ENCODE measurements at places on chromosomes 4 and X.

GRCh38 chr4:34432706-34433105, 1811.6 kb downstream of the ARAP2 start:
- no peak for DNase-seq

- no peak for DNase-seq
Observed at GRCh38 chr4:154686838-154687237, 57.0 kb upstream of the LRAT start.

- DNase-seq = no peak
Observed at GRCh38 chr4:145530662-145531061, 49.0 kb downstream of the SMAD1 start.

DNA sequence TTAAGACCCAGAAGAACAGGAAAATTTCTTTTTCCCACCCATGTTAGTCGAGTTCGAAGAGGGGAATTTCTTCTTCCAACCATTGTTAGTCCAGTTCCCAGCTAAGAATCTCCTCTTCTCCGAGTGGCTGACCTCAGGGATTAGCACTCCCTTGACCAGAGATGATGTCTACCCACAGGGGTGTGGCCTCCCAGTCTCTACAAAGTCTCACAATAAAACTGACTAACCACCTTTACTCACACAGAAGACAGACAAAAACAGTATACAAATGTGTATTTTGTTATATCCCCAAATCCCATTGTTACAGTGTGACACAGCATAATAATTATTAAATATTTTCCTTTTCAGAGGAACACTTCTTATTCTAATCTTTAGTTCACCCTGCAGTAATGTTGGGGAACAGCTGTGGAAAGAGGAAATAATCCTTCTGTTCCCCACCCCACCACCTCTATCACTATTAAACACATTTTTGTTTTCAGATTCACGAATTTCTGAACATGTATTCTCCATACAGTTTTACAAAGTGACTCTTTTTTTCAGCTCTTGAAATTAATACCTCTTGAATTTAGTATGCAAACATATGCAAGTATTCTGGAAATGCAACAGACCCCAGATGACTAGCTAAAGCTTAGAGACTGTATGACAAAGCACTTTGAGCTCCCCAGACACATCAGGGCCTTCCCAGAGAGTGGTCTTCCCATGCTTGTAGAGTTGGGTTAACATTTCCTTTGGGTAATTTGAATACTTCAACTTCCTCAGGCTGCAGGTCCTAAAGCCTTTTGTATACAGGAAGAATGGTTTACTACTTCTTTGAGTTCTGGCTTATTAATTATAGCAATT, 62.5 kb upstream of the NFKB1 start:
- DNase-seq = no peak

GRCh38 chr4:171281359-171281758, 531.8 kb upstream of the GALNTL6 start:
- DNase-seq = no peak

GRCh38 chr4:177907736-177908424, 465.6 kb upstream of the AGA start:
- DNase-seq = no peak

GRCh38 chrX:75151827-75152592, 4.1 kb downstream of the ABCB7 start:
- DNase-seq = no peak

GRCh38 chrX:107729558-107730297, 45.9 kb downstream of the TSC22D3 start:
- DNase-seq = no peak

DNA sequence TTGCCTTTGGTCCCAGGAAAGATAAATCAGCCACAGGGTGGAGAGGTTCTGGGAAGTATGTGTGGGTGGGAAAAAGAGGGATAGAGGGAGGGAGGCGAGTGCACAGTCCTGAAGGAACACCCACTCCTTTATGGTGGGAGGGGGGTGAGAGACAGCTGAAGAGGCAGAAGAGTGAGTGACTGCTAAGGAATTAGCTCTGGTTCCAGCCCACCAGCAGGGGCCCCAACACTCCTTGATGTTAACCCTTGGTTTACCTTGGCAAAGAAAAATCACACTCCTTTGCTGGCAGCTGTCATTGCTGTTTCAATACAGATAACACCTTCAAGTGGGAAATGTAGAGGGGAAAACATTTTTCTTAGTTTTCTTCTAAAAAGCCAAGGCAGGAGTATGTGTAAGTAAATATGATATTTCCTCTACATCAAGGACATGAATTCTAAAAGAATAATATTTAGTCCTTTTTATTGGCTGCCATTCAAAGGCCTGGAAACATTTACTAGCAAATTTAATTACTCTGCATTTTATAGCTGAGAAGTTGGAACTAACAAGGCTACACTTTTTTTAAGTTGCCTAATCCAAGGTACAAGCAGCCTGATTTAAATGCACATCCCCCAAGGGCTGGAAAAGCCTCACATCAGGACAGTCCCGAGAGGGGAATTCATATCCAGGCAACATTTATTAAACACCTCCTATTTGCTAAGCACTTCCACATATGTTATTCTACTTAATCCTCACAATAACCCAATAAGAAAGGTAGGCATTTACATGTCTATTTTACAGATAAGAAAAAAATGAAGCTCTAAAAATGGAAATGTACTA, 81.7 kb downstream of the HS6ST2 start:
- no peak for DNase-seq

DNA sequence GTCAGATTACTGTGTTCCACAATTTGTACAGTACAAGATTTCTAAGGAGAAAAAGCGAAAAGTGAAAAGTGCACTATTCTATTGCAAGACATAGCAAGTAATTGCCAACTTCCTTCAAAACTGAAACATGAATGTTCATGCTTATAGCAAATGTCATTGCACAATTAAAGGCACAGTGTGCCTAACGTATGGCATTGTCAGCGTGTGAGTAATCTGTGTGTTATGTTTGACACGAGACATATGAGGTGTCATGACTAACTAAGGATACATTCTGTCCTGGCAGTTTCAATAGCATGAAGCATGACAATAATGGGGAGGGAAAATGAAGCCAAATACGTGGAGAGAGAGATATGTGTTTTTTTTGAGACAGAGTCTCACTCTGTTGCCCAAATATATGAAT, 33.6 kb upstream of the TBC1D9 start:
- DNase-seq = no peak

DNA sequence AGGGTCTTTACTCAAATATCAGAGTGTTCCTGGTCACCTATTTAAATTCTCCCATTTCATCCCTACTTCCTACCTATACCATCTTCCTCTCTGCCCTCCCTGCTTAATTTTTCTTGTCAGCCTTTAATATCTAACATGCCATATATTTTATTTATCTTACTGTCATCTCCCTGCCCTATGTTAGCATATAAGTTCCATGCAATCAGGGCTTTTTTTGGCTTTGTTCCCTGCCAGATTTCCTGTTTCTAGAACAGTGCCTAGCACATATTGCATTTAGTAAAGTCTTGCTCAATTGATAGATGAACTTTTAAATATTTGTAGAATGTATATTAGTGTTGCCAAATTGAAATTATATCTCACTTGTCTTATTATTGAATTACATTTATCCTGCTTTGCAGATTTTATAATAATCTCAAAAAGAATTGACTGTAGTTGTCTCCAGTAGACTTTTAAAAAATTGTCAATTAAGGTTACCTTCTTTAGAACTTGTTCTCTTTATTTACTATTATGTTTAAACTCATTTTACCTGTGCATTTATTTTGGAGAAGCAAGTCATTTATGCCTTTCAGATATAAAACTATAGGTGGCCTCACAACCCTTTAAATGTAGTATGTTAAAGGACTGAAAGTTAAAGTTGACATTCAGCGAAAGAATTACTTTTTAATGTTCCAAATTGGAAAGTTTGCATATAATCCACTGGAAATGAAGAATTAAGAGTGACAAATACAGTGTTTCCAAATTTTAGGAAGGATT, 108.2 kb upstream of the BMPR1B start:
- no peak for DNase-seq

DNA sequence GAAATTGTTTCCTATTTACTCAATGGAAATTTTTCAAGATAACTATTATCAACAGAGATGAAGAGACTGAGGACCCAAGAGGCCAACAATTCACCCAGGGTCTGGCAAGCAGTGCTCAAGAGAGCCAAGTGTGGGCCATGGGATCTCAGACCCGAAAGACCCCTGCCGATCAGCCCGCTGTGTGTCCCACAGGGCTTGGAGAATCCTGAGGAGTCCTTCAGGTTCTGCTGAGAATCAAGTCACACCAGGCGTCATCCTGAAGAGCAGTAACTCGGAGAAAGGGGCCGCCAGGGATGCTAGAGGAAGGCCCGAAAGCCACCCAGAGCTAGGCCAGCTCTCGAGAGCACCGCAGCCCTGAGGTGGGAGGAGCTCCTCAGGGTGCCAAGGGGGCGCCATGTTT, 48.7 kb downstream of the FGFRL1 start:
- DNase-seq = no peak

DNA sequence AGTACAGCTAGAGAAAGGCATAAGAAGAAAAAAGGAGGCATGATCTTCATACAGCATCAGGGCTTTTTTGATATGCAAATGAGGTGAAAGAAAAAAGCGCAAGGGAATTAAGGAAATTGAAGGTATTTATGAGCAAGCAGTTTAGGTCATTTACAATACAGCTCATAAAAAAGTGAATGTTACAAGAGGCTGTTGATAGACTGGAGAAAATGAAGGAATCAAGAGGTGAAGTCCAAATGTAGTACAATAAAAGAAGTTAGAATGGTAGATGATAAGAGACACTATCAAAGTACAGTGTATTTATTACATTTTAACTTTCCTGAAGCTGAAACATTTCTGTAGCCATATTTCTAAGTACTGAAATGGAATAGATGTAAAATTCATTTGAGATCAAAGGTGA, 1349.5 kb downstream of the ADGRL3 start:
- DNase-seq = no peak

DNA sequence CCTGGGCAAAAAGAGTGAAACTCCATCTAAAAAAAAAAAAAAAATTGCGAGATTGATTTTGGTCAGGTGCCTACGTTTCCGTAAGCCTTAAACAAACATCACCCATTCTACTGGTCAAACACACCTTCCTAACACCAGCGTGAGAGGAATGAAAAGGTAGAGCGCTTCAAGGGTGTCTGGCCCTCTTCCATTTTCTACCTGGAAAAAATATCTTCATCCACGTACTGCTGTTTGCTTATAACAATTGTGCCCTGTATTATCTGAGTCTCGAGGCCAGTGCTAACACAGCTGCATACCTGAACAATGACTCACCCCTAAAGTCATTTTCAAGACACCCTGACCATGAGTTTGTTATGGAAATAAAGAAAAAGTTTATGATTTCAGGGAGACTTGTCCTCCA, 13.9 kb downstream of the TMSB4X start:
- no peak for DNase-seq

- no peak for DNase-seq
Observed at GRCh38 chrX:154013614-154014360, 5.9 kb downstream of the IRAK1 start.

GRCh38 chr4:113293043-113293560, 243.6 kb downstream of the ANK2 start:
- no peak for DNase-seq

DNA sequence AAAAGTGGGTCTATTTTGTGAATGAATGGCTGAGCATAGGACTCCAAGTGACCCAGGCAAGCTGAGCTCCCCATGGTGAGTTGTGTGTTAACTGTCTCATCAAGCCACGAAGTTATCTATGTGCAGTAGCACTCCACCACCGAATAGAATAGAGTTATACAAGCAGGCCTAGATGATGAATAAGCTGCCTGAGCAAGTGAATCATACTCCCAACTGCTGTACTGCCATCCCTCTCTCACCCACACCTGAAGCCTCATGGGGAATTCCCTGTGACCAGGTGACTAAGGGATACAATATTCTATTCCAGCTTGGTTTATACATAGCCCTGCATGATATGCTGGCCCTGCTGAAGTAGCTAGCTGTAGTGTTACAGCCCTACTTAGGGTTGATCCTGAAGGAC, 38.7 kb downstream of the KDM5C start:
- DNase-seq = no peak

DNA sequence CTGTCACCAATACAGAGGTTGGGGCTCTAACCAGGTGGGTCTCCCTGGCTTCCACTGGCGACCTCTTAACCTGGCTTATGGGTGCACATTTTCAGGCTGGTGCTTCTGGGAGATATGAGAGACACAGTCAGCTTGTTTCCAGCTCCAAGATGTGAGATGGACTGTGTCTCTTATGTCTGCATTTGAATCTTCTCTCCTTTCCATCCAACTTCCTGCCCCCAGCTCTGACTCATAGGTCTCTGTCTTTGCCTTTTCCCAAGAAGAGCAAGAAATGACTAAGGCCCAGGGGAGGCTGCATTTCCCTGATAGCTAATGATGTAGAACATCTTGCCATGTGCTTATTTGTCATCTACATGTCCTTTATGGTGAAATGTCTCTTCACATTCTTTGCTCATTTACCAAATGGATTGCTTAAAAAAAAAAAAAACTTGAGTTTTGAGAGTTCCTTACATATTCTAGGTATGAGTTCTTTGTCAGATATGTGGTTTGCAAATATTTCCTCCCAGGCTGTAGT, 3.2 kb upstream of the UXT start:
- DNase-seq = no peak

DNA sequence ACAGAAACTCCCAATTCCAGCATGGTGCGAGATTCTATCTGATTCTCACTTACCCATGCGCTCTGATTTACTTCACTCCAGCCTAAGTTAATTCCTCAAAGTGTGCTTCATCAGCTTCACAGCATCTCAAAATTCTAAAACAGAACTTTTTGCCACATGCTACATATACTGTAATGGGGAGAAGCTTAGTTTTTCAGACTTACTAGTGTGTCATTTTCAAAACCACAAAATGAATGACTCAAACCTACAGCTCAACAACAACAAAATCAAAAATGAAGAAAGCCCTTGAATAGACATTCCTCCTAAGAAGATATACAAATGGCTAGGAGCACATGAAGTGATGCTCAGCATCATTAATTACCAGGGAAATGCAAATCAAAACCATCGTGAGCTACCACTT, 14.9 kb downstream of the IRF2 start:
- DNase-seq = no peak

GRCh38 chrX:148500423-148501385, at the start of gene AFF2:
Gene AFF2, plus strand, starts transcription at chrX:148500617. Its CDS starts 481 bp downstream, at chrX:148501098.
- DNase-seq = no peak

DNA sequence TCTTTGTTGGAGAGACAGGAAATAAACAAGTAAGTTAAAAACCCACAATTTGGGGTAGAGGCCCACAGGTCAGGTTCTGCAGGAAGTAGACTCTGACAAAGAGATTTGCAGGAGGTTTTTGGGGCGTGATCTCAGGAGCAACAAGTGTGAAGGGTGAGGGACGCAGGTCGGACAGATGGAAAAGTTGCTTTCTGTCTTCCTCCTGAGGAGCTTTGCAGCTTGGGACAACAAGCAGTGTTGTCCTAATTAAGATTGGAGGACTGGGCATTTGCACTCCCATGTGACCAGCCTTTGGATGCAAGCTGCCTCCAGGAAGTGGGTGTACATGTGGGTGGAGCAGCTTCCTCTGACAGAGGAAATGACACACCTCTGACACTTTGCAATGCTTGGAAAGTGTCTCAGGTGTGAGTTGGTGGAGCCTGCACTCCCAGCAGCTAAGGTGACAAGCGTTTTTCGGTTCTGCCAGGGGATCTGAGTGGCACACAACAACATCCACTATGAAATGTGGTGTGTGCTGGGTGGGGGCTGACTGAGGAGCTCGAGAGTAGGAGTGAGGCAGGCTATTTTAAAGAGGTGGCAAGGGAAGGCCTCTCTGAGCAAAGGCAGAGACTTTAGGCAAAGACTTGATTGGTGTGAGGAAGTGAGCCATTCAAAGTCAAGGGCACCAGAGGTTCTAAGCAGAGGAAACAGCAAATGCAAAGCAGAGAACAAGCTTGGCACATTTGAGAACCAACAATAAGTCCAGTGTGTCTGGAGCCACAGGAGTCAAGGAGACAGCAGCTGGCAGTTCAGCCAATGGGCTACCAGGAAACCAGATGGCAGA, 339.8 kb upstream of the GATB start:
- no peak for DNase-seq

GRCh38 chr4:67765928-67766327, 11.7 kb upstream of the GNRHR start:
- DNase-seq = no peak
